Mononuclear cell (primary cell): ENCODE measurements at places on chromosomes 12 and 14. TPM values are rescaled to one million over a fixed set of nuclear protein-coding genes. Genes with fewer than 3 reads are reported as not detected.

ATG2B gene
- total RNA-seq: 29.8 TPM

SPRING1 gene
- total RNA-seq: 9.1 TPM

INHBE gene
- not detected for total RNA-seq

RAD9B gene
- total RNA-seq: 0.94 TPM

EFS gene
- total RNA-seq: not detected

MYL6B gene
- 2.1 TPM for total RNA-seq

MIP gene
- total RNA-seq: not detected

TAS2R31 gene
- 3.9 TPM for total RNA-seq

GPHB5 gene
- total RNA-seq: not detected

PPP4R4 gene
- 0.84 TPM for total RNA-seq

NTF3 gene
- not detected for total RNA-seq

MAP4K5 gene
- 53.0 TPM for total RNA-seq

R3HDM2 gene
- 31.3 TPM for total RNA-seq

PLA2G1B gene
- 0.31 TPM for total RNA-seq

TMTC2 gene
- total RNA-seq: 7.2 TPM

MYF6 gene
- total RNA-seq: not detected

TMTC1 gene
- total RNA-seq: 3.8 TPM

SMCO3 gene
- not detected for total RNA-seq
